ENCODE measurements at places on chromosomes 5 and 9. TPM values are rescaled to one million over a fixed set of nuclear protein-coding genes. Genes with fewer than 3 reads are reported as not detected.

The PCDHAC1 gene
- total RNA-seq, result 42.7 TPM

The PRRT1B gene
- total RNA-seq, result not detected

The IARS1 gene
- 136 TPM for total RNA-seq

The SPINK7 gene
- not detected for total RNA-seq

The WNT8A gene
- total RNA-seq, result 0.23 TPM

The BARHL1 gene
- 0.69 TPM for total RNA-seq

The PAXX gene
- 14.1 TPM for total RNA-seq

The C9orf153 gene
- 0.46 TPM for total RNA-seq

The PCDHB13 gene
- total RNA-seq, result 10.8 TPM

The TAF1L gene
- under 0.01 TPM for total RNA-seq

The MTRR gene
- 30.2 TPM for total RNA-seq
